ENCODE measurements at places on chromosomes 3 and 15.

GRCh38 chr3:11186318-11186692 lies 32.0 kb downstream of the HRH1 start:
- DNase-seq, result no peak

DNA sequence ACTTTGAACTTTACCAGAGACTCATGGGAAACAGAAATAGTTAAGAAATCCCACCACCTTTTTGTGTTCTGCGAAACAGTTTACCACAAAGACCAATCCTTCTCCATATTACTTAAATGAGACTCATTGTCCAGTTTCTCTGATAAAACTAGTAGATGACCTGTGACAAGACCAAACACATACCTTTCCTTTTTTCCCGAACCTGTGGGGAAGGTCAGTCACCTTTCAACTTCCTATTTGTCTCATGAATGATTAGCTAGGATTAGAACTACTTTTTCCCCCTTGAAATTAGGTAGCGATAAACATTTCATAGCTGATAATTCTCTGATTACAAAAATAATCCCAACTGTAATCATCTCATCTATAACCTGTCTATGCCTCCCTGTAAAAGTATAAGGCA lies 2.3 kb upstream of the TBC1D5 start:
- DNase-seq, result no peak

GRCh38 chr3:143506190-143506589 lies 342.1 kb downstream of the SLC9A9 start:
- DNase-seq, result no peak

GRCh38 chr3:192303235-192303634 lies 424.1 kb downstream of the FGF12 start:
- DNase-seq, result no peak

DNA sequence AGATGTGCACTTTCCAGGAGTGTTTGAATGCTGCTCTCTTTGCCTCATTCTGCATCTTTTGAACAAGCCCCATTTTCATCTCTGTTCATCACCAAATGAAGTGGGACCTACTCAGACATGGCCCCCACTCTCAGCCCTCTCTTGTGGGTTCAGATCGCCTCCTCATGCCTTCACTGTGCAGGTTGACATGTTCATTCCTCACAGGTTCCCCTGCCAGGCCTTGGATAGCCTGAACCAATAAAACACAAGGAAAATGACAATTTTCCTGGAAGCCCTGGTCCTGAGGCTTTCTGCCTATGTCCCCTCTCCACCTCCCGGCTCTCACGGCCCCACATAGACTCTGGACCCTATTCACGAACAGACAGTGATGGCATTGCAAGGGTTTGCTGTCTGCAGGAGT lies 17.7 kb downstream of the KLF15 start:
- no peak for DNase-seq

DNA sequence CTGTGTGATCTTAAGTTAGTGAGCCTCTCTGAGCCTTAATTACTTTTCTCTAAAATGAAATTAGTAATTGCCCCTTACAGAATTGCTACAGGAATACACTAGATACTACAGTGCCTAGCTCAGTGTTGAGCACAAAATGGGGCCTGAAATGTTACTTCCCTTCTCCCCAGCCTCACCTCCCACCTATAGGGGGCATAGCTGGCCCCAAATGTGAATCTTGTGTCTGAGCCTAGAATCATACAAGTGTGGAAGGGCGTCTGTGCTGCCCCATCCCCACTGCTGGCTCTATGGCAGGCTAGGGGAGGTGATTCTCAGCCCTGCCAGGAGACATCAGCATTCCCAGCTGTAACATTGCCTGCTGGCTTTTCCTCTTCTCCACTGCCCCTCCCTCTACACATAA lies 42.7 kb downstream of the IFT122 start:
- no peak for DNase-seq
